ENCODE measurements at places on chromosomes 6 and 20.

- no peak for DNase-seq
These were observed 41.8 kb upstream of the LAMA4 start for GRCh38 chr6:112296122-112296521.

DNA sequence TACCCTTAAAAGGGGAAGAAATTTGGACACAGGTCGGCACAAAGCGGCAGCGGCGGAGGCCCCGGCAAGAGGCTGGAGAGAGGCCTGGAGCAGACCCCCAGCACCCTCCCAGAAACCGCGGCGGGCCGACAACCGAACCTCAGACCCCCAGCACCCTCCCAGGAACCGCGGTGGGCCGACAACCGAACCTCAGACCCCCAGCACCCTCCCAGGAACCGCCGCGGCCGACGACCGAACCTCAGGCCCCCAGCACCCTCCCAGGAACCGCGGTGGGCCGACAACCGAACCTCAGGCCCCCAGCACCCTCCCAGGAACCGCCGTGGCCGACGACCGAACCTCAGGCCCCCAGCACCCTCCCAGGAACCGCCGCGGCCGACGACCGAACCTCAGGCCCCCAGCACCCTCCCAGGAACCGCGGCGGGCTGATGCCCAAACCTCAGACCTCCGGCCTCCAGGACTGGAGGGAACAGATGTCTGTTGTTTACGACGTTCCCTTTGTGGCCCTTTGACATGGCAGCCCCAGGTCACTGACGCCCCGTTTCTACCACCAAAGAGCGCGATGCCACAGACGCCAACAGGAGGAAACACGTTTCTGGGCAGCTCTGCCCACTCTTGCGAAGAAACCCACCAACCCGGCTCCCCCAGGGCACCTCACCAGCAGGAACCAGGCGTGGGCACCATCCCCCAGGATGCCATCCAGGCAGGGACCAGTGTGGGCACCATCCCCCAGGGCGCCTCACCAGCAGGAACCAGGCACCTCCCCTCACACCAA lies 28.4 kb downstream of the ZBTB46 start:
- no peak for DNase-seq

- DNase-seq, result no peak
These were observed 285.3 kb downstream of the HIVEP2 start for GRCh38 chr6:142659661-142660060.

- DNase-seq, result no peak
These were observed 1.1 kb downstream of the ATP6V1G2 start for GRCh38 chr6:31545291-31545690.

DNA sequence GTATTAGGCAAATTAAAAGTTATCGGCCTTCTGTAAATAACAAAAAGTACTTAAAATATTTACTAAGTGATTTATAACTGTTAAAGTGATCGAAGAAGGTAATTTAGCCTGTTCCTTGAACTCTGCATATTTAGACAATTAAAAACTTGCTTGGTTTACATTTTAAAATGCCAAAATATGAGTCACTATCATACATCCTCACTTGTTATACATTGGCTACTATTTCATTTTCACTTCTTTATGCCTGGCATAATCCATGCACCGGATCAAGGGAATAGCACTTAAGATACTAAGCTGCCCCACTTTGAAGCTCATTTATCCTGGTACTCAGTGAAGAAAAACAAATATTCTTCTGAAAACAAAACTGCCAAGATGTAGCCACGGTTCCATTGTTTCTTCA lies 344.6 kb downstream of the UBE3D start:
- no peak for DNase-seq

GRCh38 chr6:30820193-30820592 lies 64.1 kb upstream of the DDR1 start:
- no peak for DNase-seq

- DNase-seq, result no peak
These were observed 14.5 kb downstream of the PCIF1 start for GRCh38 chr20:45948742-45949541.

DNA sequence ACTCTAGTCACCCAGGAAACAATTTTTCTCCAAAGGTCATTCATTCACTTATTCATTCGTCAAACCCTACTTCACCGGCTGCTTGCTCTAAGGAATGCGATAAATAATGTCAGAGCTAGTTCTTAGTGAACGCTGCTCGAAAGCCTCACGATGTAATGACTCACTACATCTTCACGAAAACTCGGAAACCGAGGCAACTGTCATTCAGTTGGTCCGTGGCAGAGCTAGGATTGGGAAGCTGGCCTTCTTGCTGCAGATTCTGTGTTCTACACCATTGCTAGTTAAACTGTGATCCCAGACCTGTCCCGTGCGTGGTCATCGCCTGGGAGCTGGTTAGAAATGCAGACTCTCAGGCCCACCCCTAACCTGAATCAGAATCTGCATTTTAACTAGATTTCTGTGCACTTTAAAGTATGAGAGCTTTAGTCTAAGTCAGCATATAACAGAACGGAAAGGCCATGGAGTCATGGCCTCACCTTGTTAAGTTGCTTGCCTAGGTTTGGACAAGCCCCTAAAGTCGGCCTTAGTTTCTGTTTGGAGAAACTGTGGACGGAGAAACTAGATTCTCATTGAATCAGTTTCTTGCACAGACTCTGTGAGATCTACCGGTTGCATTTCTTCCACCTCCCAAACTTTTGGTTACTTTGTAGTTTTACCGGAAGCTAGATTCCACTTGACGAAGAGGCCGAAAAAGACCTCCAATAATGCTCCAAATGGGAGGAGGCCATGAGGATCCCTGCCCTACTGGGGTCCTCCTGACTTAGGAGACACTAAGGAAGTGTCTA lies 651 bp upstream of the CCND3 start:
- no peak for DNase-seq

DNA sequence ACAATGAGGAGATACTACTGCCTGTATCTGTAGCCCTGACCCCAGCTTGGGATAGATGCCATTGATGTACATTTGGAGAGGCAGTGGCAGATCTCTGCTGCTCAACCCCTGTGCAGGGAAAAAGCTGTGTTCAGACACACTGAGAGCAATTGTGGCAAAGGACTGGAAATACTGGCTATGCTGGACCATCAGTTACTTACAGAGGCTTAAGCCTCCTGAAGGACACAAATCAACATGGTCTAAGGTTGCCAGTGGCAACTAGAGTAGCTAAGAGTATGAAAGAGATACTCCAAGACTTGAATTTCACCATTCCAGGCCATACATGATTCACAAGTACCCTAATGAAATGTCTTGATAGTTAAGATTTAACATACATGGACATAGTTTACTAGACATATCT lies 32.4 kb upstream of the ENPP4 start:
- DNase-seq, result no peak

- peak; percentile 83 for DNase-seq
These were observed 630 bp downstream of the LIME1 start for GRCh38 chr20:63736893-63737694.

Data from chondrocyte (in vitro differentiated cells).